Hippocampal formation (tissue), 2 donors: ENCODE measurements at places on chromosomes 16 and 17.

GRCh38 chr17:67492824-67493517 lies 115.9 kb downstream of the PITPNC1 start:
- DNase-seq, result peak; percentile 42

- no peak for DNase-seq
Observed at GRCh38 chr16:8966817-8967131, 3.1 kb upstream of the USP7 start.

DNA sequence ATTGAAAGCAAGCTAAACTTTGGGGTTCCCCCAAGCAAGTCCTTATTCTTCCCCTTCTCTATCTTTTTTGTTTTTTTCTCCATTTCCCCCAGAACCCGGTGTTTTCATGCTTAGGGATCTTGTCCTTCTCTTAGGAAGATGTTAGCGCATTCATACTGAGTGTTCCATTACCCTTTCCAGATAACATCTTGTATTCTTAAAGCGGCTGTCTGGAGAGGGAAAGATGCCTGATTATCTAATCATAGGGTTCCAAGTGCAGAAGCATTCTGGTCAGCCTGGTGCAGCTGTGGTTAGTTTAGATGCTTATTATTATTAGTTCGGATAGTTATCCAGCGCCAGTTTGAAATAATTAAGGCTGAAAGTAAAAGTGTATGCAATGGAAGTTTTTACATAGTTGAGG lies 2.0 kb downstream of the TOM1L1 start:
- no peak for DNase-seq

DNA sequence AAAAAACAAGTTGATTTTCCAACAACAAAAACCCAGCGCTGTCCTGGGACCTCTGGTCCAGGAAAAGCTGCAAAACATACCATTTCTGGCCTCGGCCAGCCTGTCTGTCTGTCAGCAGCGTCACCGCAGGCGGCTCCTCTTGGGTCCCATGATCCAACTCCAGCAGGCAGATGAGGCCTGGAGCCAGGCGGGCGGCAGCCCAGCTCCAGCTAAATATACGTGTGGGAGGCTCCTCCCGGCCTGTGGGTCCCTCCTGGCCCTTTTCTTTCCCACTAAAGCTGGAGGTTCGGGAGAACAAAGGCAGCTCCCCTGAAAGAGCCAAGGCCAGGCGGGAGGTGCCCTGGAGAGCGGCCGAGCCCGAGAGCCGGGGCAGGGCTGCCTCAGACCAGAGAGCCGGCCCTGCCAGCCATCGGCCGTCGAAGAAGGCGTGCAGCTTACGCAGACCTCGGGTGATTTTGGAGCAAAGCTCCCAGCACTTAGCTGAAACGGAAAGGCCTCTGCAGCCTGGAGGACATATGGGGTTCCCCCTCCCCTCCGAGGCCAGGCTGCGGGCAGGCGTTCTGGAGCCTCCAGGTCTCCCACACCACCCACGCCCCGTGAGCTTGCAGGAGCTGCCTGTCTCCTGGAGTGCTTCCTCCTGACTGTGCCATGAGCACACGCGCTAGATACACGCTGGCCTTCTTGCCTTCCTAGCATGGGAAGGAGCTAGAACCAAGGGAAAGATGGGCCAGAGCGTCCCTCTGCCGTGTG lies 19.9 kb upstream of the JPH3 start:
- no peak for DNase-seq

- no peak for DNase-seq
Observed at GRCh38 chr17:58415371-58416055, 1.8 kb downstream of the RNF43 start.

DNA sequence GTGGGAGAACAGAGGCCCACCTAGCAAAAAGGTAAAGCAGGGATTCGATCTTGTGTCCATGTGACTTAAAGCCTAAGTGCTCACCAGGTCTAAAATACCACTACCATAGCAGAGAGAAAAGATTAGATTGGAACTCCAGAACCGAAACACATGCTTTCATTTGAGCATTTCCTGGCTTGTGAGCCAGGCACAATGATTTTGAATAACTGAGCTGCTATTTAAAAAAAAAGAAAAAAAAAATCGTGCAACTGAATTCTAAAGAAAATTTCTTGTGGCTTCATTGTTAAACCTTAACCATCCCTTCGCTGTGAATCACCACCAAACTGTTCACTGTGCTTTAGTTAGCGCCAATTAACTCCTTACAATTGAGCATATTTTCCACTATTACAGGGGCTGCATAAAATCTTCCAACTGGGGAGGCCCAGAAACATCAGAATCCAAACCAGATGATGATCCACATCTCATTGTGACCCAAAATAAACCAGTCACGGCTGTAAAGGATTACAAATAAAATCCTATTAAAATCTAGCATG lies 366.4 kb upstream of the ERCC4 start:
- no peak for DNase-seq

DNA sequence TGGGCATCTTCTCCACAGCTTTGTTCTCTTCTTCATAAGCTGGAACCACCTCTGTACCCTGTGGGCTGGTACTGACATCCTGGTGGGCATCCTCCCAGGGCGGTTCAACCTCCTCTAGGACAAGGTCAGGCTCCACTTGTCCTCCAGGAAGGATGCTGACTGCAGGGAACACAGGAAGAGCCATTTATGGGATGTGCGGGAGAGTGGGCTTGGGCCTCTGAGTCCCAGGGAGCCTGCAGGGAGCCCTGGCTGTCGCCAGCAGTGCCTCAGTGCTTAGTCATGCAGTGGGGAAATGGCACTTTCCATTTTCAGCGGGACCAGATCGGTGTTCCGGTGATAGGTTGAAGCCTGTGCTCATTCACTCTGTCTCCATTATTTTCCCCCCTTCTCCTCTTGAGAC lies 20.5 kb downstream of the CNGB1 start:
- no peak for DNase-seq

DNA sequence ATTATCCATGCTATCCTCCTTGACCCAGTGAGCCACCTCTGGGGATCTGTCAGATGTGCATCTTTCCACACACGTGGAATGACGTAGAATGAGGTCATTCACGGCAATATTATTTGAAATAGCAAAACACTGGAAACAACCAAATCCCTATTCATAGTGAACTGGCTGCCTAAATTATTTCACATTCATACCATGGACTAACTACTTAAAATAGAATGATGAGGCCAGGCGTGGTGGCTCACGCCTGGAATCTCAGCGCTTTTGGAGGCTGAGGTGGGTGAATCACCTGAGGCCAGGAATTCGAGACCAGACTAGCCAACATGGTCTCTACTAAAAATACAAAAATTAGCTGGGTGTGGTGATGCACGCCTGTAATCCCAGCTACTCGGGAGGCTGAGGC lies 75.5 kb downstream of the RAP1GAP2 start:
- no peak for DNase-seq

DNA sequence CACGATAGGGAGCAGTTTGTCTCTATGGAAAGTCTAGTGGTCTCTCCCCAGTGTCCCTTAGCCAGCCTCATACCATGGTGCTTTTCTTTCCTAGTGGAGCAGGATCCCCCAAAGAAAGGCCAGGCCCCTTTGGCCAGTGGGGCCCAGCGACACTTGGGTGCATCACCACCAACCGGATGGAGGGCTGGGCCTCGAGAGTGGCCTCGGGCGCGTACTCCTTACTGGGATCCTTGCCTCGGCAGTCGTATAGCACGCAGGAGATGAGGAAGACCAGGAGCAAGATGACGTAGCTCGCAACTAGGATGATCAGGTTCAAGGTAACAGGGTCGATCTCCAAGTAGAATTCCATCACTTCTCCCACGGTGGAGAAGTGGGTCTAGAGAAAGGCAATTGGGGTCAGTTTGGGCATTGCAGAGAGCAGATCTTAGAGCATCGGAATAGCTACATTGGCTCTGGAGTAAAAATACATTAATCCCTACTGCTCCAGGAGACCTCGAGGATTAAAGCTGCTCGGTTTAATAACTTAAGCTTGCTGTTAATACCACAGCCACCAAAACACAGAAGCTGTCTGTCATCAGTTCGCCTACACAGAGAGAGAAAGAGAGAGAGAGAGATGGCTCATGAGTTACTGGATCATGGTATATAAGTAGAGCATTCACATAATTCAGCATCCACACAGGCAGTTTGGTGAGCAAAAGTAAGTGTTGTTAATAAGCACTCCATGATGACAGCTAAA lies at the start of gene SMIM36:
Gene SMIM36, minus strand, starts transcription at position 467 of the 736 bp plus-strand sequence.
- no peak for DNase-seq

DNA sequence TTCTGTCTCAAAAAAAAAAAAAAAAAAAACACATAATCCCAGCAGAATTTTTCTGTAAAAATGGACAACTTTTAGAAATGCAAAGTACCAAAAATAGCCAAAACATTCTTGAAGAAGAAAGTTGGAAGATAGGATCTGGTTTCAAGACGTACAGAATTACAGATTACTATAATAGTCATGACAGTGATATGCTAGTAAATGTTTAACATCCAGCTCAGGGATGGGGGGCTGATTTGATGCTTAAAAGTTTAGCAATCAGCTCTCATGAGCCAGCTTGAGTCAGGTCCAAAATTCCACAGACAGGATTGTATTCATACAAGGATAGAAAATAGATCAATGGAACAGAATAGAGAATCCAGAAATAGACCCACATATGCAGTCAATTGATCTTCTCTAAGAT lies 100.5 kb downstream of the CYB561 start:
- DNase-seq, result no peak

DNA sequence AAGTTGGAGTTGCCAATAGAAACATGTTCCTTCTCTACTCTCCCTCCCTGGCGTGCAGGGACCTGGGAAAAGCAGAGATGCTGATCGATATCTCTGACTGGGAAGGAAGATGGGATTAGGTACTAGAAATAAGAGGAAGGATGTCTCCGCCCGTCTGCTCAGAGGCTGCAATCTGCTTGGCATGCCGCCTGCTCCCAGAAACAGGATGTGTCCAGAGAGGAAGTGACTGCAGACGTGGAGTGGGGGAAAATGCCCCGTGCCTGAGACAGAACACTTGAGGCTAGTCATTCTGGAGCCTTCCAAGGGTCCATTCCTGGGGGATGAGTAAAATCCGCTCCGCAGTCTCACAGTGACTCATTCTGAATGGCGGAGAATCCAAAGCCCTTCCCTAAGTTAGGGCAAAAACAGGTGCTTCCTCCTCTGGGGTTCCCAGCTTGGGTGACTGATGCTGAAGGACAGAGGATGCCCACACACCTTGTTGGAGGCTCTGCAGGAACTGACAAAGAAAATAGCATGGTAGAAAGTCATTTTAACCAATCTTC lies 45.0 kb upstream of the SMURF2 start:
- DNase-seq, result no peak

- no peak for DNase-seq
Observed at GRCh38 chr17:15106540-15106939, 158.6 kb downstream of the PMP22 start.

GRCh38 chr16:11980136-11980844 lies 3.8 kb downstream of the SNX29 start:
- DNase-seq, result no peak

GRCh38 chr16:68374246-68374805 lies 63.5 kb downstream of the PRMT7 start:
- no peak for DNase-seq

DNA sequence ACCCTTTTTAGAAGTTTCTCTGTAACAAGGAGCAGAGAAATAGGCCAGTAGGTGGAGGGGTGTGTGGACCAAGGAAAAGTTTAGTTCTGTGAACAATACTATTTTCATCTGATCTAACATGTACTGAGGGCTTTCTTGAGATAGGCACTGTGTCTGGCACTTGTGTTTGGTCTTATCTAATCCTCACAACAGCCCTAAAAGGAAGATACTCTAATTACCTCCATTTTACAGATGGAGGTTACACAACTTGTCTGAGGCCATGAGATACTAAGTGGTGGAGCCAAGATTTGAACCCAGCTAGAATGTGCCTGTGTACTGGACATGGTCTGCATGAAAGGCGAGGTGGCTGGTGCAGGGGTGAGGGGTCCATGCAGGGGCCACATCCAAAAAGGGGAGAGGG lies 4.5 kb downstream of the TNFSF12 start:
- no peak for DNase-seq

DNA sequence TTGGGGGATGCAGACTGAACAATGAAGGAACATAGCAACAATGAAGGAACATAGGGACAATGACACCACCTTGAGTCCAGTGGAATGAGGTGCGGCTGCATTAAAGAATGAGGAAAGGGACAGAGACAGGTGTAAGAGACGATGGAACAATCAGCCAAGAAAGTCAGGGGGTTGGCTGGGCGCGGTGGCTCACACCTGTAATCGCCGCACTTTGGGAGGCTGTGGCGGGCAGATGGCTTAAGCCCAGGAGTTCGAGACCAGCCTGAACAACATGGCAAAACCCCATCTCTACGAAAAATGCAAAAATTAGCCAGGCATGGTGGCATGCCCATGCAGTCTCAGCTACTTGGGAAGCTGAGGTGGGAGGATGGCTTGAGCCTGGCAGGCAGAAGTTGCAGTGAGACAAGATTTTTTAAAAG lies 13.6 kb upstream of the CBFB start:
- no peak for DNase-seq

DNA sequence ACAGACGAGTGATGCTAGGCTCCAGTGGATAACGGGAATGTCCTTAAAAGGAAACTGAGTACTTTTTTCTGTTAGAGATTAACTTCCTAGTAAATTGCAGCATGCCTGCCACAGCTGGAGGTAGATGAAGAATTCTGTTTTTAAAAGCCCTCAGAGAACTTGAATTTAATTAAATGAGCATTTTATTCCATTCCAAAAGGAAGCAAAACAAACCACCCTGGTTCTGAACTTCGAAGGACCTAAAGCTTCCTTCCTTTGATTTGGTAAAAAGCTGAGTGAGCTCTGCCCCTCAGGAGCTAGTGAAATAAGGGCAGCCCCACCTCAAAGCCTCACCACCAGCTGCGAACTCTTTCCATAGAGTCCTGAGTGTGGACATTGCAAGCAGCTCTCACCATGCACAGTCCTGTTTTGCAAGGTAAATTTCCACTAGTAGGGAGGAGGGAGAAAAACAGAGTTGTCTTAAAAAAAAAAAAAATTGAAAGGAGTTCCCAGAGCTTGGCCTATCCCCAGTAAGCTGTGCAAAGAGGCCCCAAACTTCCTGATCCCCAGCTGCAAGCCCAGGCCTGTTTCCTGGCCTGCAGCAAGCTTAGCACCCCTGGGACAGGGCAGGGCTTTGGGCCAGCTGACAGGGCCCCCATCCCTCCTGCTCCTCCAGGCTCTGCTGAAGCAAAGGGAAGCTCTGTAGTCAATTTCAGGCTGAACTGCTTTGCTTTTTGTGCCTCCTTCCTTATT lies 11.2 kb downstream of the CHD9NB start:
- no peak for DNase-seq

DNA sequence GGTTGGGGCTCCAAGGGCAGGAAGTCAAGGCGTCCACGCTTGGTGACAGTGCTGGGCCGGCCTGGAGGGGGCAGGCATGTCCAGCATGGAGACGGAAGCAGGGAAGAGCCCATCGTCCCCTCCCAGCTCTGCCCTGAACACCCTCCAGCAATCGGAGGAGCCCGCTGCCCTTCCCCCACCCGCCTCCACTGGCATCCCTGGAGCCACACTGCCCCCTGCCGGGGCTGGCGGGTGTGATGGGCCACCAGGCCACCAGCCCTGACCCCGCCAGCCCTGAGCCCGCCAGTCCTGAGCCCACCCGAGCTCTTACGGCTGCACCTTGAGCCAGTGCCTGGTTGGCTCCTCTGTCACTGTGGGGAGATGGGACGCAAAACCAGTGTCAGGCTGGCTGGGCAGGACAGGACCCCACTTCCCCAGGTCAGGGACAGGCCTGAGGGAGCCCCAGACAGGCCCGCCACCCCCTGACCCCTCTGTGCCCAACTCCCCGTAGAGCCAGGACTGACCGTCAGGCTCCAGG lies 4.1 kb upstream of the CDH15 start:
- DNase-seq, result peak; percentile 19

- no peak for DNase-seq
Observed at GRCh38 chr17:67696853-67697498, 20.8 kb upstream of the NOL11 start.

- no peak for DNase-seq
Observed at GRCh38 chr17:40097931-40098845, 2.2 kb downstream of the NR1D1 start.
